Hematopoietic multipotent progenitor cell treated with erythropoietin and hydrocortisone succinate and interleukin-3 and kit ligand, for 8 days (in vitro differentiated cells): ENCODE measurements at places on chromosomes 3 and 15.

- DNase-seq, result no peak
Measured at GRCh38 chr15:94677202-94677790, 445.9 kb downstream of the MCTP2 start.

GRCh38 chr15:40044717-40045571 lies 6.0 kb upstream of the SRP14 start:
- DNase-seq, result peak; percentile 86

GRCh38 chr3:189202106-189202505 lies 30.3 kb downstream of the TPRG1 start:
- no peak for DNase-seq

DNA sequence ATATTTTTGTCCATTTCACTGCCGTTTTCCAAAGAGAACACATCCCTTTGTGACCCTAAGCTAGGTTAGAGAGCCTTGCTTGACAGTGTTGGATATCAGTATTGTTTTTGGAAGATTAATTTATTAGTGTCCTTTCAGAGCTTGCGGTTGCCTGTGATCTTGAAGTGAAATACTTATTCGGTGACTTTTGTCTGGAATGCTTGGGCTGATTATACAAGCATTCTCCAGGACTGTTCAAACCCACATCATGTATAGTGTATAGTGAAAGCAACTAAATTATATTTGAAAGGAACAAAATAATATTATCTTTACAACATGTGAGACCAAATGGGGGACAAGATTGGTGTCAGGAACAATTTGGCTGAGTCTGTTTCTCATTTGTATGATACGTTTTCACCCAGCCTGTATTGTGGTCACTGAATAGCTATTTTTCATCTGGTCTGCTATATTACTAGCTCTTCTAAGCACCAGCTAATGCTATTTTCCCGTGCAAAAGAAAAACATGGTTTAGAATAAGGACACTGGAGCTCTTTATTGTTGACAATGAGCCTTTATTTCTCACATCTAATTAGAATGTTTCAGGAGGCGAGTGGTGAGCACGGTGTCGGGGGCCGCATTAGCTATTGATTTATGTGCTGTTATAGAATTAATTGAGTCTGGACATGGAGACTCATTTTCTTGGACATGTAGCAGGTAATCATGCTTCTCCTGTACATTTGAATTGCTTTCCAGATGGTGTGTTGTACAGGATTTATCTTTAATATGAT lies 158.1 kb downstream of the APBA2 start:
- DNase-seq, result no peak

GRCh38 chr3:189531271-189531670 lies 99.9 kb upstream of the TP63 start:
- DNase-seq, result no peak

DNA sequence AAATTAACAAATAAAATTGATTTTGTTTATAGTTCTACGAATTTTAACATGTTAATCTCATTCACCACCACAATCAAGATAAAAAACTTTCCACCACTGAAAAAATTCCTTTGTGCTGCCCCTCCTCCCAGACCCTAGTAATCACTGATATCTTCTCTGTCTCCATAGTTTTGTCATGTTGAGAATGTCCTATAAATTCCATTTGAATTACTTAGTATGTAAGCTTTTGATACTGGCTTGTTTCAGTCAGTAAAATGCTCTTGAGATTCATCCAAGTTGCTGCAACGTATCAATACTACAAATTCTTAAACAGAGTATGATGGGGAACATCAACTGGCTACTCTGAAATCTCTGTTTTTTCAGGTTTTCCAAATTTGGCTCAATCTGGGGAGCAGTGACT lies 129.6 kb downstream of the CTNNB1 start:
- no peak for DNase-seq

DNA sequence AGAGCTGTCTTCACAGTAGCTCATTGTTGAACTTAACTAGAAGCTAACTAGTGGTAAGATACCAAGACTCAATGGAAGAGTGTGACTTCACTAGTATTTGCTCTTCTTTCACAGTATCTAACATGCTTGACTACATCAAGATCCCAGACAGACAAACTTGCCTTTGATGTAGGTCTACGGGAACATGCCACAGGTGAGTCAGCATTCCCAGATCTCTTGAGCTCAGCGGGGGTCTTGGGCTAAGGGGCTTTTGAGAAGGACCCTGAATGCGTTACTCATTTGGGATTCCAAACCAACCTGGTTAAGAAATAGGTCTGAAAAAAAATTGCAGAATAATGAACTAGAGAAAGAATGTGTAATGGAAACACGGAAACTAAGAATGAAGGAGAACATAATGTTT lies 222.4 kb downstream of the RYR3 start:
- DNase-seq, result no peak
